ENCODE measurements at places on chromosomes 11 and 22. TPM values are rescaled to one million over a fixed set of nuclear protein-coding genes. Genes with fewer than 3 reads are reported as not detected.

DNA sequence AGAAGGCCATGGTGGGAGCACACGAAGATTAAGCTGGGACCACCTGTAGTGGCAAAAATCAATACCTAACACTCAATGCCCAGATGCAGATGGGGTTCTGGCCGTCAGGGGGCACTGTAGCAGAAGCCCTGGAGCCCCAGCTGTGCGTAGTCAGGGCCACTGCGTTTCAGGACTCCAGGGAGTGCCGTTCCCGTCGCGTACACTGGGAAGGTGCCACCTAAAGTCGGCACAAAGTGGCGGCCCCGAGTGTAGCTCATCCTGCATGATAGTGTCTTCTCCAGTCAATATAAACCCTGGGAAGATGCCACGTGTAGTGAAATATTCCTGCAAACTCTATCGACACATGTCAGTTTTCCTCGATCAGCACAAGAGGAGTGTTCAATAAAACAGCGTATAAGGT lies 123.8 kb upstream of the NTM start:
- no peaks in the 10 kb centered on the region for H3K36me3 ChIP-seq
- no peak overlapping the region for H3K27ac ChIP-seq
- H3K4me1 ChIP-seq, result peaks cover 5% of the 10 kb centered on the region
- peaks cover 2% of the 10 kb centered on the region for H3K27me3 ChIP-seq

DNA sequence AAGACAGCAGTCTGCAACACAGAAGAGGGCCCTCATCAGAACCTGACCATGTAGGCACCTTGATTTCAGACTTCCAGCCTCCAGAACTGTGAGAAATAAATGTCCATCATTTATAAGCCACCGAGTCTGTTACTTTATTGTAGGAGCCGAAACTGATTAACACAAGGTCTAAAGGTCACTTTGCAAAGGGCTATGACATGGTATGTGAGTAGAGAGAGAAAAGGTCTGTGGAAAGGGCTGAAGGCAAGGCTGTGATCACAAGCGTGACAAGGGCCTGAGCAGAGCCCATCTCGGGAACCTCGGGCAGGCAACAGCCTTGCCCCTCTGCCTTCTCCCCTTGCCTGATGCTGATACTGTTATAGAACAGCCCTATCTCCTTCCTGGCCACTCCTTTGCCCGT lies 73.4 kb upstream of the TEAD1 start:
- H3K36me3 ChIP-seq, result no peaks in the 10 kb centered on the region
- no peak for DNase-seq
- H3K27ac ChIP-seq, result no peak overlapping the region
- no peaks in the 10 kb centered on the region for H3K27me3 ChIP-seq
- no peak overlapping the region for H3K4me3 ChIP-seq

- peak; percentile 38 for DNase-seq
- peaks cover 9% of the 10 kb centered on the region for H3K36me3 ChIP-seq
- H3K27ac ChIP-seq, result no peak overlapping the region
- H3K4me1 ChIP-seq, result peaks cover 26% of the 10 kb centered on the region
Observed at GRCh38 chr11:70739811-70740487, 341.6 kb downstream of the CTTN start.

DNA sequence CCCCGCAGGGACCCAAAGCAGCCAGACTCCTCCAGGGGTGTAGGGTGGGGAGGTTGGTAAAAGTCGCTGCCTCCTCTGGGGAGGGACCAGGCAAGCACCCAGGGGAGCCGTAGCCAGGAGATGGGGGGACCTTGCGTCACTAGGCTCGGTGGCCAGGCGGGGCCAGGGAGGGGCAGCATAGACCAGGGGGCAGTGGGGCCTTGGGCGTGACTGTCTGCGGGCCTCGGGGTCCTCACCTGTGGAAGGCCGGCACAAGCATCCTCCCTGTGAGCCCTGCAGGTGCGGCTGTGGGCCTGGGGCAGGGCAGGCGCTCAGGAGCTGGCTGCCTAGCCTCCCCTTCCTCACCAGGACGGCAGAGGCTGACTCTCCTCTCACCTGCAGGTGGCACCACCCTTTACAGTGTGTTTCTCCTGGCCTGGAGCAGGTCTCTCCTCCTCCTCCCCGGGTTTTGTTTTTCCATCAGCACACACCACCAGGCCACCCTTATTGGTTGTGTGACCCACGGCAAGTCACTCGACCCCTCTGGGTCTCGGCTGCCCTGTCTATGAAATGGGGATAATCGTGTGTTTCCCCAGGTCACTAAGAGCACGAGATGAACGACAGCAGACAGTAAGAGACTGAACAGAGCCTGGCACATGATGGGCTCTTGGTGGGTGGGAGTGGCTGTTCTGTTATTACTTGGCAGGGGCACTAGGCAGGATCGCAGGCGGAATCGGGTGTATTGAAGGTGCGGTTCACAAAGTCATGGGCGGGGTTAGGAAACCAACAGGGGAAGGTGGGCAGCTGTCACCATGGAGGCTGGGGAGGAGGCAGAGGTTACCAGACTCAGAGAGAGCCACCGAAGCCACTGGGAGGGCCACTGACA lies 52.7 kb downstream of the FLRT1 start:
- H3K4me3 ChIP-seq, result no peak overlapping the region
- no peak for DNase-seq
- peaks cover 2% of the 10 kb centered on the region for H3K27me3 ChIP-seq
- H3K36me3 ChIP-seq, result peaks cover 40% of the 10 kb centered on the region

DNA sequence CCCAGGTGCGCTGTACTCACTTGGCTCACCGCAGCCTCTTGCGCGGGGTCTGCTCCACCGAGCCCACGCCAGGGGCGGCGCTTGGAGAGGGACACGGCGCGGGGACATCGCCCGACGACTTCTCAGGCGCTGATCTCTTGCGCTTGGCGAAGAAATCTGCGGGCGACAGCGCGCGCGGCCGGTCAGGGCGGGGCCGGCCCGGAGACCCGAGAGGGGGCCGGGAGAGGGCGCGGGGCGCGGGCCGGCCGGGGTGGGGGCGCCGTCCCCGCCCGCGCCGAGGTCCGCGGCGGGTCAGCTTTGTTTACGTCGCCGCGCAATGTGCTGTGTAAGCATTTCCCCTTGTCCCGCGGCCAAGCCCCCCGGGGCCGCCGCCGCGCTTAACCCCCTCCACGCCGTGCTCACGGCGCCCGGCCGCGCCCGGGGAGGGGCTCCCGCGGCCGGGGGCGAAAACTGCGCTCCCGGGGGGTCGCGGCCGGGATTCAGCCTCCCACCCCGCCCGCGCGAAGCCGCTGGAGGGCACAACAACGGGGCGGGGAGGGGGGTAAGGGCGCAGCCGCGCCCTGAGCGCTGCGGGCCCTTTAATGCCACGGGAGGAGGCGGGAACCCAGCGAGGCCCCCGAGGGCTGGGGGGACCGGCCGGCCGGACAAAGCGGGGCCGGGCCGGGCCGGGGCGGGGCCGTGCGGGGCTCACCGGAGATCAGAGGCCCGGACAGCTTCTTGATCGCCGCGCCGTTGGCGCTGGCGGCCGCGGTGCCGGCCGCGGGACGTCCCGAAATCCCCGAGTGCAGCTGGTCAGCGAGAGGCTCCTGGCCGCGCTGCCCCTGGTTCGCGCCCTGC lies 1.4 kb downstream of the CDKN1C start:
- H3K27me3 ChIP-seq, result no peaks in the 10 kb centered on the region
- no peak overlapping the region for H3K27ac ChIP-seq
- peak overlapping the region; percentile 45 for H3K4me3 ChIP-seq
- DNase-seq, result no peak
- peaks cover 21% of the 10 kb centered on the region for H3K36me3 ChIP-seq

The PAMR1 gene
- total RNA-seq, result 23.9 TPM

The HRAS gene
- total RNA-seq, result 66.3 TPM

The C11orf91 gene
- not detected for total RNA-seq

The SCUBE1 gene
- total RNA-seq, result 5.3 TPM

The MUC15 gene
- total RNA-seq, result 0.17 TPM

The SLC25A18 gene
- 14.0 TPM for total RNA-seq

The SLC25A22 gene
- total RNA-seq, result 17.6 TPM

The BIRC3 gene
- total RNA-seq, result 3.9 TPM
